Activated CD8-positive, alpha-beta memory T cell treated with anti-CD3 and anti-CD28 coated beads, Interleukin-2, amount 50 U/mL, for 48 hours (primary cell): ENCODE measurements at places on chromosomes 13 and 19.

GRCh38 chr19:6455924-6456323 is 3.7 kb downstream of the SLC25A23 start:
- DNase-seq, result no peak

DNA sequence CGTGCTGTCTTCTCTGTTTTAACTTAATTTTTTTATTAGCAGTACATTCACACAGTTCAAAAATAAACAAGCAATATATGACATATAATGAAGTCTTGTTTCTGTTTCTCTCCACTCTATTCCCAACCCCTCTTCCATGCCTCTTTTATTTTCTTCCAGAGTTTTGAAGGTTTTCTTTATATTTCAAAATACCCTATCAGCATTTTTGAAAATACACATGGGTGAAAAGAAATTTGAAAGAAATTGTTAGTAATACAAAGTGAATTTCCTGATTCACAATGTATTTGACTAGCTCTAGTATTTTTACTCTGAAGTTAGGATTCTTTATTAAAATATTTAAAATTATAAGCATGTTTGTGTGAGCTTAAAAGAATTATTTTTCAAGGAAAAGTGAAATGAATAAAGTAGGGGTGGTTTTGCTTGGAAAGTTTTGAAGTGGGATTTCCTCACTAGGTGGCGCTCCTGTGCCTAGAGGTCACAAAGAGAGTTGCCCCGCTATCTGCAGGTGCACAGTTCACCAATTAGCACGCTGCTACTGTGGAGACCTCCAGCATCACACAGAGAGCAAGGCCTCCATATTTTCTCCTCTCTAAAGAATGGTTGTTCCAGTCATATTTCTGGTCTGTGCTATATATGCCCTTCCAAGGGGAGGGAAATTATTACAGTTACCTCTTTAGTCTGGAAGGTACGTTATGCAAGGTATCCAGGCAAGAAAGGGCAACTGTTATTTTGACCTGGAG is 37.6 kb downstream of the SOX21 start:
- DNase-seq, result peak; percentile 79

- no peak for DNase-seq
Measured at GRCh38 chr13:94416454-94417080, 62.9 kb downstream of the DCT start.

GRCh38 chr19:44212866-44213346 is 574 bp downstream of the ZNF227 start:
- DNase-seq, result no peak

DNA sequence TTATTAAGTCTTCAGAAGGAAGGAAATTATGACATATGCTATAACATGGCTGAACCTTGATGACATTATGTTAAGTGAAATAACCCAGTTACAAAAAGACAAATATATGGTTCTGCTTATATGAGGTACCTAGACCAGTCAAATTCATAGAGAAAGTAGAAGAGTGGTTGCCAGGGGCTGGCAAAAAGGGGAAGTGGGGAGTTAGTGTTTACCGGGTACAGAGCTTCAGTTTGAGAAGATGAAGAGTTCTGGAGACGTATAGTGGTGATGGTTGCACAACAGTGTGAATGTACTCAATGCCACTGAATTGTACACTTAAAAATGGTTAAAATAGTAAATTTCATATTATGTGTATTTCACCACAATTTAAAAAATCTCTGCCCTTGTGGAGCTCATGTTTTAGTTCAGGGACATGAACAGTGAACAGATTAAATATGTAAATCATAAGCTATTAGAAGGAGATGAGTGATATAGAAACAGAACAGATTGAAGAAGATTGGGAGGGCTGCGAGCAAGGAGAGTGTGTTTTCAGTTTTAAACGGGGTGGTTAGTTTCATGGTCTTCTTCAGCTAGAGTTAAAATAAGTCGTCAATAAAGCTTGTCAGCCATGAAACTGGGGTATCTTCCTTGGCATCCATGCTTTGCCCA is 355.2 kb downstream of the KCNRG start:
- no peak for DNase-seq

DNA sequence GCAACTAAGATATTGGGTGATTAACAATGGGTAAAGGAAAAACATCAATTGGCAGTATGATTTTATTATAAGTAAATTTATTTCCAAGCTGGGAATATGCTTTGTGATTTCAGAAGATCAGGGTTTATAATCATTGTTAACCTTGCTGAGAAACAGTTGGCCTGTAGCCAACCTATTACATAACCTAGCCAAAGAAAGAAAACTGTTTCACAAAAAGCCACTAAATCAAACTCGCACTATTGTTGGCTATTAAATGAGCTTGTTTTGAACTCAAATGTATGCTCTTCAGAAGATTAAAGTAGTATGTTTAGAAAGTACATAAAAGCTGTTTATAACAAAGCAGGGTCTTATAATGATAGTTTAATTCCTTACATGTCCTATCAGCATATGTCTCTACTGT is 151.7 kb downstream of the LHFPL6 start:
- no peak for DNase-seq

GRCh38 chr19:55250262-55251036 is 8.4 kb downstream of the PPP6R1 start:
- no peak for DNase-seq

DNA sequence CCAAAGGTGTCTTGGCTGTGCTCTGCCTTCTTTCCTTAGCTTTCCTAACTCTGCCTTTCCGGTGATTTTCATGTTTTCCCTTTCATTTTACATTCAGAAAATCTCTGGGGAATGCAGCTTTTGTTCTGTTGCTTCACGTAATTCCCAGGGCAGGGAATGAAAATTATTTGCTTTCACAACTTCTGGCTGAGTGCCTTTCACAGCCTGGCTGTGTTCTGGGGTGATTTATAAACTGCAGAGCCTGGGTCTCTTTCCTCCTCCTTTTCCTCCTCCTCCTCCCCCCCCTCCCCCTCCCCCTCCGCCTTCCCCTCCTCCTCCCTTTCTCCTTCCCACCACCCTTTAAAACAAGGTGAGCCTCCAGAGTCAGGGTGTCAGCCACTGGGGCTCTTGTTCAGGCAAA is 84.3 kb downstream of the RNASEH2B start:
- DNase-seq, result no peak

DNA sequence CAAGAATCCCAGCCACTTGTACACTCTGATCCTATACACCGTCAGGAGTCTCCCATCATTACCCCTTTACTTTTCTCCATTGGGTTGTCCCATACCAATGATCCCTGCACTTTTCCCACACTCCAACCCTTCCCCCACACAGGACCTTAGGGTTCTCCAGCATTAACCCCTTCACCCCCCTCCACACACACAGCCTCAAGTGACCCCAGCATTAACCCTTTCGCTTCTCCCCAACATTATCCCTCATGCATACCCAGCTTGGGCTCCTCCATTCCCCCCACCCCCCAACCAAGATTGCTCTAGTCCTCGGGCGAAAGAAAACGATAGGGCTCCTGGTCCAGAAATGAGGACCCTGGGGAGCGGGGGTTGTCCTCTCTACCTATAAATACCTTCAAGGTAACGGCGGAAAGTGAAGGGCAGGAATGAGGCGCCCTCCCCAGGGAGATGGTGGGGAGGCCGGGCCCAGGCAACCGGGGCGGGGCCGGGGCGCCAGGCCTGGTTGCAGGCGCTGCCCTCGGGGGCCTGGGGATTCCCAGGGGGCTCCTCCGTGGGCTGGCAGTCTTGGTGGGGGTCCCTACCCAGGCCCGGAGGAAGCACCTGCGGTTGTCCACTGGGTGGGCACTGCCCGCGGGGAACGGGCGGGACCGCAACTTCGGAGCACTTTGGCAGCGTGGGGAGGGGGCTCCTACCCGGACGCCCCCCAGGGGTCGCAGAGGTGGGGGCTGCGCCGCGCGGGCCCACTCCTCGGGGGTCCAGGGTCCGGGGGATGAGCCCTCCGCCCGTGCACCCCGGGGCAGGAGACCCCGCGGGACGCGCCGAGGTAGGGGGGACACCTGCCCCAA is 757 bp downstream of the WIZ start:
- DNase-seq, result no peak
